ENCODE measurements at places on chromosomes 4 and X.

DNA sequence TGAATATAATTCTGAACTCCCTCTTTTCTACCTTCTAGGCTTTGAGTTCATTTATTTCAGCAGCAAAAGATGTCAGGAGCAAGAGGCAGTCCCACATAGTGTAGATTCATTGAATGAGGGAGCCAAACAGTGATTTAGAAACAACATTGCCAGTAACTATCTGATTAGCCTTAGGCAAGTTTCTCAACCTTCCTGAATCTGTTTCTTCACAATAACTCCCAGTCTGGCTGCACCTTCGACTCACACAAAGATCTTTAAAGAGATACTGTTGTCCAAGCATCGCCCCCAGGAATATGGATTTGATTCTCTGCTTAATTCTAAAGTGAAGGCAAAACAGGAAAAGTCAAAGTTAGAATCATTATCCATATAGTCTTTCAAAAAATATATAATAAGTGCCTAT, 1026.2 kb downstream of the DMD start:
- DNase-seq = no peak

DNA sequence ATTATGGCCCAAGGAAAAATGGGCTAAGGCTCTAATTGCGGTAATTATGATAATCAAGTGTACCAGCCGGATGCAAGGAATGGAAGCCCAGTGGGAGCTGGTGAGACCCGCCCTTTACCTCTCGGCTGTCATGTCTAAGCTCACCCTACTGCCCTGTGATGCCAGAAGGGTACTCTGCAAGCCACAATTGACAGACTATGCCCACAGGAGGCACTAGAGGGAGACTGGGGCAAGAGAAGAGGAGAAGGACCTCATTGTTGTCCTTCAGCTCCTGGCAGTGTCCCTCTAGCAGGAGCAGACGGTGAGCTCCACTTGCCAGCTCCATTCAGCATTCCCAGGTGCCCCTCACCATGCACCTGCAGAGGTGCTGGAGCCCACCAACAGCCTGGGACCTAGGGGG, 141.8 kb downstream of the SMIM20 start:
- no peak for DNase-seq

DNA sequence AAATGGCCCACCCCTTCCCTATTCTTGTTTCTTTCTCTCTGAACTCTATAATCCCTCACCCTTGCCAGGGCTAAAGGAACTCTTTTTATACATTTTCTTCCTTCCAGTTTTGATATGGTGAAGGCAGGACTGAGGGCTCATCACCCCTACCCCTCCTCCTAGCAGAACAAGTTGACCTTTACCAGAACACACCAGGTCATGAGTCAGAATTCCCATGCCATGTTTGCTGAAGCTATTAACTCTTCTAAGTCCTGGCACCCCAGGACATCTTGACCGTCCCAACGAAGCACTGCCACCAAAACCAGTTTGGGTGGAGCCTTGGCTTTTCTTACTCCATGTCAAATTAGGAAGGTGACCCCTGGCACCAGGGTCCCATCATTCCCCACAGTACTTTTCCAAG, 57.5 kb upstream of the DYNLT3 start:
- DNase-seq = no peak

- no peak for DNase-seq
Observed at GRCh38 chr4:68077737-68078136, 51.9 kb downstream of the TMPRSS11F start.

GRCh38 chrX:39112143-39112542, 310.9 kb downstream of the MID1IP1 start:
- DNase-seq = no peak

DNA sequence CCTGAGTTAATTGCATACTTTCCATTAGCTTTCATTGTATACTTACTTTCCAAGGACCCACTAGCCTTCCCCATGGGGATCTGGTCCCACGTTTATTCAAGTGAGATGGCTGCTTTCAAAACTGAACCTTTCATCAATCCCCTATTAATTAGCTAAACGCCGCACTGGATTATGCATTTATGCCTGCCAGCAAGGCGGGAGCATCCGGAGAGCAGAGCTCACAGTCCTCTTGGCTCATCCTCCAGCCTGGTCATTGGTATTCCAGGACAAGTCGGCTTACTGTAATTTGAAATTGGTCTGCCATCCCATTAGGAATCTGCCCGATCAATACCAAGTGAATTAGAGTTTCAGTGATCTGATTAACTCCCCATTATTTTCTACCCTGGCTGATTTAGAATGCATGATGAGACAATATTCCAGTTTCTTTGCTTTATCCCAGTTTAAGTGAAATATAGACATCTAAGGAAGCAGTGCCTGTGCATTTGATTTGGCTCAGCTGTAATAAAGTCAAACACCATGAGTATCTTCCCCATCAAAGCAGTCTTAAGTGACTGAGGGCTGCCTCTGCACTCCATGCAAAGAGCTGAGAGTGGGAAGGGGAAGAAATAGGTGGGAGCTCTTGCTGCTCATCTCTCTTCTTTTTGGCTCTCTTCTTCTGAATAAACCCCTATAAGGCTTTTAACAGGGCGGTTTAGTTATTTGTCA, 411.4 kb downstream of the GPAT3 start:
- DNase-seq = no peak

DNA sequence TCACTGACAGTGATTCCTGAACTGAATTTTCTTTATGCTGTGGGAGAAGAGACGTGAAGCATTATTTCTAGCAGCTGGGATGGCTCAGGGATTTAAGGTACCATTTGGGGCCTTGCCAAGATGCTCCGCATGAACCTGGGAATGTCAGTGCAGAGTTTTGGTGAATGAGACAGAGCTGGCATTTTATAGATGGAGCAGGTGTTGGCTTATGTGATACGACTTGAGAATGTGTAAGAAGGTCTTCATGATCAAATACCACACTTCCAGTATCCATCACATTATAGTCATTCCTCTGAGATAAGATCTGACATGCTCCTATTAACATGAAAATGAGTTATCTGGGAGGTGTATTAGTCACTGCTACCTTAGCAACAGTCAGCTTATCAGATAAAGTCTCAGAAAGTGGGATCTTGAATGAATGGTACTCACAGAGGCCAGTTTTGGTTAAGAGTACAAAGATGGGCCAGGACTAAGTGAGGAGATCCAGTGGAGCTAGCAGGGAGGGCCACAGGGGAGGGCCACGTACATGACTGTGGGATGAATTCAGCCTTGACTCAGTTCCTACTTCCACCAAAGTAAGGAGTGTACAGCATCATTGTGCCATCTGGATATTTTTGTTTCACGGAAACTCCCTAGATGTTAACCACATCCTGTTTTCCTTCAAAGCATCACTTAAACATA, 116.7 kb downstream of the SPCS3 start:
- DNase-seq = no peak

DNA sequence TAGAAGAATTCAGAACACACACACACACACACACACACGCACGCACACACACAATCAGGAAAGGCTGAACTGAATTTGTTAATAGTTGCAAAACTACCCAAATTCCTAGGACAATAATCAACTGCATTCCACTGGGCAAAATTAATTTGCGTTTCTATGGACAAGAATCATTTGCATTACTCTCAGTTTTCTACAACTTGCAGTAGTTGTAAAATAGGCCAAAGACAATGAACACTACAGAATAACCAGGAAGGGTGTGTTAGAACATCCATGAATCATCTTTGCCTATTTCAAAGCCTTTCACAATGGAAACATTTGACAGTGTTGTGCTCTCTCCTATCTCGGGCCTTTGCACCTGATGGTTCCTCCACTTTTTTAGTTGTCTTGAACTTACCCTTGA, 77.1 kb upstream of the IGFBP7 start:
- no peak for DNase-seq

DNA sequence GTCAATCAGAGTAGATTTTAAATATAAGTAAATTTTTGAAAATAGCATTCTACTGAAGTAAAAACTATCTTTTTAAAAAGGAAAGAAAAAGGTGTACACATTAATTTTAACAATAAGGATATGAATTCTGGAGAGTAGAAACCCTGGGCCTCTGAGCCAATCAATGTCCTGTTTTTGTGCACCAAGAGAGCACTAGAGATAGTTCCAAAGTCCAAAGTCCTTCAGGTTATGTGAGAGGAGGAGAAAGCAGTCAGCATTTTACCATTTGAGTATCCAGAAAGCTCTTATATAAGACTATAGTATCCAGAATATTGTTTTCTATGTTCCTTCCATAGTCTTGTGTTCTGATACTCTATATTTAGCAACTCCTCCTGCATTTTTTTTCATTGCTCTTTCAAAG, 3.3 kb upstream of the TCEAL8 start:
- DNase-seq = no peak

DNA sequence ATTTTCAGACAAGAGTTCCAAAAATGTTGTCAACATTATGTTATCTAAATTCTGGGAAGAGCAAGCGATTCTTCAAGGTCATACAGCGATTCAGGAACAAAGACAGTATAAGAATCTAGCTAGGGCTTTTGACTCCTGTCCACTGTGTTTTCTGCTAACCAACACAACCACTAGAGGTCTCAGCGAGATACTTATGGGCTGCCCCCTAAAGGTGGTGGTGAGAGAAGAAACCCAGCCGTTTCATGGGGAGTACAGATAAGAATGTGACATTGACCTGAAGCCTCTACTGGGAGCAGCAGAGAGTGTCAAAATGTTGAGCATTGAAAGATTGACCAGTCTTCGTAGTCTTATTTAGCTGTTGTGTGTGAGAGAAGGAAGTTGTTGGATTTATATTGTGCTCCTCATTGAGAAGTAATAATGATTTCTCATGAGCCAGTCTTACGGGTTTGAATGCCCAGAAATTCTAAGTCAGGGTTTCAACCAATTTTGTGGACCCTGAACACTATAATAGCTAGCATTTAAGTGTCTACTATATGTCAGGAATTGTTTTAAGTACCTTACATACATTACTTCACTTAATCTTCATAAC, 168.3 kb downstream of the SPRY1 start:
- DNase-seq = peak; percentile 66

DNA sequence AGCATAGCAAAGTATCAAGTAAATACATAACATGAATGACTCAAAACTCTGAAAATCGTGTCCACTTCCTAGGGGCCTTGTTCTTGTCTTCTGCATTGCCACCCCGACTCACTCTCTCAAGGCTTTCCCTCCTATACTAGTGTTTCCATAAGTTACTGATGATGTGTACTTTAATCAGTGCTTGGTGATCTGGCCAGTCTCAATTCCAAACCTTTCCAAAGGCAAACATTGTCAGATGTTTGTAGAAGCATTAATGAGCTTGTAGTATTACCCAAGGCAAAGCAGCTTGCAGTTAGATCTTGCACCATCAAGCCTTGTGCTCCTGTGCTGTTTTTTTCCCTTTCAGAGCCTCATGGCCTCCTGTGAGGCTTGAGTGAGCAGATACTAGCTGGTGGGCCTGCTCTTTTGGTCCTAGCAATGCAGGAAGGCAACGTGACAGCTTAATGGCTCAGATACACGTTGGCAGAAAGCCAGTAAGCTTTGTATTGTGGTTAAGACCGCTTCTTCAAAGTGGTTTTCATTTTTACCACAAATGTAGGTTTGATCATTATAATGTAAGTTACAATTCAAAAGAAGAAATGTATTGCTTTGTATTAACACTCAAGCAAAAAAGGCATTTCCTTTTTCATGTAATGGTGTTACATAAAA, 51.8 kb downstream of the RBPJ start:
- DNase-seq = peak; percentile 41

GRCh38 chr4:5998333-5998936, 19.8 kb downstream of the C4orf50 start:
- peak; percentile 38 for DNase-seq

DNA sequence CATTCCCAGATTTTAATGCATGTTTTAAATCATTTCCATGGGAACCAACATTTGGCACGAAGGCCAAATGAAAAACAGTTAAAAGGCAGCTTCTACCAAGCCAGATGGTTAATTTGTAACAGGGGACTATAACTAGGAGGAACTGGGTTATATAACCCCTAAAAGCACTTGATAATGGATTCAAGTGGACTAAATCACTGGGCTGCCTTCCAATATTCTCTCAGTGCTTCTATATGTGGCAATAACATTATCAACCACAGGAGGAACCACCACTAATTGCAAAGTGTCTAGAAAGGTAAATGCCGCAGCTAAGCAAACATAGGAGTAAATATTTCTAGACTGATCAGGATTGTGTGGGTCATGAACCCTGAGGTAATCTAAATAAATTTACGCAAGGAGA, 391.5 kb downstream of the UBE2NL start:
- DNase-seq = peak; percentile 81

DNA sequence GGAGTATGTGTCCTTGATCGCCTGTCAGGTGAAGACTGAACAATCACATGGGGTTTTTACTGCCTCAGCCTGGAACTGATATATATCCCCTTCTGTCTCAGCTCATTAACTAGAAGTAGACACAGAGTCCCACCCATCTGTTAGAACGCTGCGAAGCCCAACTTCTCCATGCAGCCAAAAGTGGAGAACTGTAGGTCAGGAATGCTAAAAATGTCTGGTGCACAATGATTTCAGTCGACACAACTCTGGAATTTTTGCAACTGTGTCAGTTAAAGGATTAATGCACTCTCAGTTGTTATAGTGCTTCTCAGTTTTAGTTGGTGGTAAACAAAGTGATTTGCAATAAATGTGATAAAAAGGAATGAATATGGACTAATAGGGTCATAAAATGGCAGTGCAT, 287.2 kb downstream of the INPP4B start:
- no peak for DNase-seq

GRCh38 chr4:121764702-121765367, at the start of gene SMIM43:
SMIM43 (minus strand) TSS chr4:121765164; CDS start chr4:121765105, 59 bp downstream.
- DNase-seq = no peak
